ENCODE measurements at places on chromosomes 1 and 21. TPM values are rescaled to one million over a fixed set of nuclear protein-coding genes. Genes with fewer than 3 reads are reported as not detected.

Gene RUNX3
- 5.7 TPM for total RNA-seq

Gene PLEKHA6
- total RNA-seq, result 23.4 TPM

Gene KLHL12
- 18.2 TPM for total RNA-seq

Gene KCNN3
- total RNA-seq, result not detected

Gene BEST4
- 0.42 TPM for total RNA-seq

Gene DLGAP3
- 0.22 TPM for total RNA-seq

Gene FAM167B
- 0.70 TPM for total RNA-seq

Gene RAB7B
- 1.7 TPM for total RNA-seq

Gene ALX3
- not detected for total RNA-seq

Data from A549 treated with Mapracorat at 1 μM for 4 hours (cell line).